Adipocyte (in vitro differentiated cells): ENCODE measurements at places on chromosomes 6 and 20.

DNA sequence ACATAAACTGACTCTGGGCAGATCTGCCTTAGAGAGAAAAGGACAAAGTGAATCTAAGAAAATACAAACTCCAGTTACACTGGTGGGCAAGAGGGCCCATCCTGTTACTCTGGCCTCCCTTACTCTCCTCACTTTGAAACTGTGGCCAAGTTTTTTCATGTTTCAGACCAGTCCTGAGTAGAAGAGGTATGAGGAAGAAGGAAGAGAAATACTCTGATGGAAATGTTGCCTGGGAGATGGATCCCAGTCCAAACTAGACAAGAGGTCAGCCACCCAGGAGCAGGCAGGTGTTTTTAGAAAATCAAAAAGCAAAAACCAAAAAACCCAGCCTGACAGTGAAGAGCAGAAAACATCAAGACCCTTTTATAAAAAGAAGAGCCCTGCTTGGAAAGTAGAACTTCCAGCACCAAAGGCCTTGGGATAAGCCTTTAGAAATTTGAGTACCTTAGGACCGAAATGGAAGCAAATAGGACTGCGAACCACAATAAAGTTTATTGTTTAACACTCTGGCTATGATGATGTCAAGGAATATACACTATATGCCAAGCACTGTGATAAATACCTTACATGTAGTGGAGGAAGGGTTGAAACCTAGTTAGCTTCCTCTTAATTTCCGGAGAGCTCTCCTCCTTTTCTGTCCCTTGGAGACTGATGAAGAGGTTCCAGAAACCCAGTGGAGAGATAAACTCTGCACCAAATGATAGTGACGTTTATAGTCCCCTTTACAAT is 123.1 kb downstream of the KLHL32 start:
- DNase-seq, result no peak

- DNase-seq, result peak; percentile 40
Measured at GRCh38 chr6:121884091-121884490, 448.6 kb downstream of the GJA1 start.

GRCh38 chr6:130359736-130360135 is 6.1 kb upstream of the TMEM200A start:
- DNase-seq, result no peak

DNA sequence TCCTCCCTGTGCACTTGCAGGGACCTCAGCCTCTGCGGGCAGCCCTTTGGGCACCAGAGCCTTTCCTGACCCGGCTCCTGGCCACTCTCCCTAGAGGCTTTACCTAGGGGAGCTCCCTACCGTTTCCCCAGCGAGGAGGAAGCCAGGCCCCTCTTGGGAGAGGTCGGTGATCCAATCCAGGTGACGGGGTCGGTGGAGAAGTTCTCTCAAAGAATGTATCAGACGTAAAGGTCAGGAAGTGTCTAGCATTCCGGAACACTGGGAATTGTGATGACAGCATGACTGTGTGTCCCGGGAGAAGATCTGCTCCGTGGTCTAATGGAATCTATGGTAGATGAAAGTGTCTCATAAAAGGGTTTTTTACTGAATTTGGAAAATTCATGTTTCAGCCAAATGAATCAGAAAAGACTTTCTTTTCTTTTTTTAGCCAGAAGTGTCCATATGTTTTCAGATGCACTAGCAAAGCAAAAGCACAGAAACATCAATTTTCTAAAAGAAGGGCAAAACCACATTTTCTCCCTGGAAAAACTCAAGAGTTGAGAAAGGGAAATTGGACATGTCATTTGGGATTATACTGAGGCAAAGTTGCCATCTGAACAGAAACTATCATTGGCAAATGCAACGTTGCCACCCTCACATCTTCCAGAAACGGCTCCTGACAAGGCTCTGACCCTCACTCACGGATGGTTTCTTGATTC is 289.4 kb downstream of the THBS2 start:
- peak; percentile 81 for DNase-seq

DNA sequence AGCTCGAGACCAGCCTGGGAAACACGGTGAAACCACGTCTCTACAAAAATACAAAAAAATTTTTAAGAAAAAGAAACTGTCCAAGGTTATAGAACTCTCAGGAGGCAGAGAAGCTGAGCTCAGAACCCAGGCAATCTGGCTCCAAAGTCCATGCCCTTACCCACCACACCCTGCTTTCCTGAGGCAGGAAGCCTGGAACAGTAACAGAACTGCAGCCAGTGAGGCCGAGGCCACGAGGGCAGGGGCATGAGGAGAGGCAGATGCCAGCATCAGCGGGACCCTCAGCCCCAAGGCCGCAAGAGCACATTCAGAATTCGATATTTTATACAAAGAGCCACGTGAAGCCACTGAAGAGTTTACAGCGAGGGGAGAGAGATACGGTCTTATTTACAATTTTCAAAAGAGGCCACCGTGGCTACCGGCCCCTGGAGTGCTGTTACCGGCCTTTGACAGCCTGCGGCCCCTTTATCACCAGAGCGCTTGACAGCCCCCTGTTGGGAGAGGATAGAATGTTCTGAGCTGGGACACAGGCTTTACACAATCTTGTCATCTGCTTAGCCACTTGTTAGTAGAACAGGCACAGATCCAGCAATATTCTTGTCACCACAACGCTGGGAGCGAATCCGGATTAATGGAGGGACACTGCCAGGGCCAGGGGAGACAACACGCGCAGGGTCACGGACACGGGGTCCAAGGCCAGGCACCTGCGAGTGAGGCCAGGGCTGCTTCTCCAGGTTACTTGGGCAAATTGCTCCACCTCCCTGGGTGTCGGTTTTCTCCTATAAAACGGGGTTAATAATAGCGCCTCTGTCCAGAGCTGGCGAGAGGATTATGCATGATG is 5.6 kb downstream of the SPATA2 start:
- no peak for DNase-seq

DNA sequence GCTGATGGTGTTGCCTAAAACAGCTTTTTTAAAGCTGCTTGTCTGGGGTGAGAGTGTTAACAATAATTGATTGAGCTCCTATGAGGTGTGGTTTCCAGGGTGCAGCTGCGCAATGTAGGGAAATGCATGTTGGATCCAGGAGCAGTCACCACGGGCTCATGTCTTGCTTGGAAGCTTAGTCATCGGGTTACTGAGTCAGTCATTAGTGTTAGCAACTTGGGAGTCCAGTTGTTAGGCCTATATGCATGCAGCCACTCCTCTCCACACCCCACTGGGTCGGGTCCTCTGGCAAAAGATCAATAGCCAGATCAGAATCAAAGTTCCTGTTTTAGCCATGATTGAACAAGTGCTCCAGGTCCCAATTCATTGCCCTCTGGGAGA is 271.7 kb upstream of the CHD6 start:
- DNase-seq, result no peak

- no peak for DNase-seq
Measured at GRCh38 chr6:139448998-139449610, 74.7 kb upstream of the CITED2 start.

DNA sequence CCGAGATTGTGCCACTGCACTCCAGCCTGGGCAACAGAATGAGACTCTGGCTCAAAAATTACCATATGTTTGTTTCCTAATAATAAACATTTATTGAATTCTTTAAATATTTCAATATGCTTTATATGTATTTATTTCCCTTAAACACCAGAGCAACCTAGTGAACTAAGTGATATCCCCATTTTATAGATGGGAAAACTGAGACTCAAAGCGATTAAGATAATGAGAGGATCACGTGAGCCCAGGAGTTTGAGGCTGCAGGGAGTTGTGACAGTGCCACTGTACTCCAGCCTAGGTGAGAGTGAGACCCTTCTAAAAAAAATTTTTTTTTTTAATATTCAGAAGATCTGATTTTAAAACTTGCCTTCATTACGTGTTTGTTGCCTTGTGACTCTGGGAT is 19.4 kb upstream of the CARMIL1 start:
- DNase-seq, result no peak

GRCh38 chr6:165484178-165484889 is 174.9 kb upstream of the C6orf118 start:
- no peak for DNase-seq

DNA sequence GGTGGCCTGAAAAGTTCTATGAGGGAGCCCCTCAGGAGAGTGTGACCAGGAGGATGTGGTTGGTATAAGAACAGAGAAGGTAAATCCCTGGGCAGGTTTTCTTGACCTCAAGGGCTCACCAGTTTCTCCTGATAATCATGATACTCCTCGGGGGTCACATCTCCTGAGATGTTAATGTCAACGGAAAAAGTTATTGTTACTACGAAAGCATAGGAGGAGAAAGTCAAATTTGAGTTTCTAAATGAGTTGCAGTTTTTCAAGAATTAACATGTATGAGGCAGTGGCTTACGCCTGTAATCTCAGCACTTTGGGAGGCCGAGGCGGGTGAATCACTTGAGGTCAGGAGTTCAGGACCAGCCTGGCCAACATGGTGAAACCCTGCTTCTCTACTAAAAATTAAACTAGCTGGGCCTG is 23.4 kb downstream of the MGME1 start:
- DNase-seq, result no peak

- DNase-seq, result peak; percentile 68
Measured at GRCh38 chr6:45608252-45608913, 230.6 kb upstream of the SUPT3H start.

GRCh38 chr20:44287272-44288097 is 23.5 kb downstream of the FITM2 start:
- DNase-seq, result no peak

DNA sequence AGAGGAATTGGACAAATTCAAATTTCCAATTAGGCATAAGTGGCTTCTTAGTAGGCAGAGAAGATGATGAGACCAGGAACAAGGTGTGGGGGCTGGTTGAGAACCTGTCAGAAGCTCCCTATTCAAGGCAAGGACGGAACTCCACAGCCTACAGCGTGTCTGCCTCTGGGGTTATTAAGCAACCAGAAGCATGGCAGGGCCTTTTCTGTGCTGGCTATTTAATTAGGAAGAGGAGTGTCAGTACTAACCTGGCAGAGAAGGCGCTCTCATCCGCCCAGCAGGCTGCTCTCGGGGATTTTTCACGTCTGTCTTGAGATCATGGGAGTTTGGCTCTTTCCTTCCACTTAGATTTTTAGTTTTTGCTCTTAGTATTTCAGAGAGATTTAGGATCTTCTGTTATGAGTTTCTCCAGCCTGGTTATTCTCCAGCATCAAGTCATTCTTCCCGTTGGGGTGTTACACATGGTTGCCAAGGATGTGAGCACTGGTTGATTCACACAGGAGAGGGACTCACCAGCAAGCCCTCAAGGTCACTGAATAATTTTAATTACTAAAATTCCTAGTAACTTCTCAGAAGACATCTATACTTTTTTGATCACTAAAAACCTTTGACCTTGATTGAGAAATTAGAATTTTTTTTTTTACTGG is 23.9 kb downstream of the ADTRP start:
- no peak for DNase-seq

GRCh38 chr6:155418017-155418761 is 37.5 kb downstream of the NOX3 start:
- DNase-seq, result peak; percentile 89

DNA sequence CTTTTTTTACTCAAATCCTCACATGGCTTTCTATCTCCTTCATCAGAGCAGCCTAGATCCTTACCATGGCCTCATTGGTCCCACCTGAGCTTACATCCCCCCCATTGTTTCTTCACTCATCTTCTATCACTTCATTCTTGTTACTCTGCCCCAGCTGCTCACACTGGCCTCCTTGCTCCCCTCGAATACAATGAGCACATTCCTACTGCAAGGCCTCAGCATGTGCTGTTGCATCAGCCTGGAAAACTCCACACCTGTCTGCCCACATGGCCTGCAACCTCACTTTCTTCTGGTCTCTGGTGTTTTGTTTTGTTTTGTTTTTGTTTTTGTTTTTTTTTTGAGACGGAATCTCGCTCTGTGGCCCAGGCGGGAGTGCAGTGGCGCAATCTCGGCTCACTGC is 212.6 kb downstream of the TBX18 start:
- no peak for DNase-seq

DNA sequence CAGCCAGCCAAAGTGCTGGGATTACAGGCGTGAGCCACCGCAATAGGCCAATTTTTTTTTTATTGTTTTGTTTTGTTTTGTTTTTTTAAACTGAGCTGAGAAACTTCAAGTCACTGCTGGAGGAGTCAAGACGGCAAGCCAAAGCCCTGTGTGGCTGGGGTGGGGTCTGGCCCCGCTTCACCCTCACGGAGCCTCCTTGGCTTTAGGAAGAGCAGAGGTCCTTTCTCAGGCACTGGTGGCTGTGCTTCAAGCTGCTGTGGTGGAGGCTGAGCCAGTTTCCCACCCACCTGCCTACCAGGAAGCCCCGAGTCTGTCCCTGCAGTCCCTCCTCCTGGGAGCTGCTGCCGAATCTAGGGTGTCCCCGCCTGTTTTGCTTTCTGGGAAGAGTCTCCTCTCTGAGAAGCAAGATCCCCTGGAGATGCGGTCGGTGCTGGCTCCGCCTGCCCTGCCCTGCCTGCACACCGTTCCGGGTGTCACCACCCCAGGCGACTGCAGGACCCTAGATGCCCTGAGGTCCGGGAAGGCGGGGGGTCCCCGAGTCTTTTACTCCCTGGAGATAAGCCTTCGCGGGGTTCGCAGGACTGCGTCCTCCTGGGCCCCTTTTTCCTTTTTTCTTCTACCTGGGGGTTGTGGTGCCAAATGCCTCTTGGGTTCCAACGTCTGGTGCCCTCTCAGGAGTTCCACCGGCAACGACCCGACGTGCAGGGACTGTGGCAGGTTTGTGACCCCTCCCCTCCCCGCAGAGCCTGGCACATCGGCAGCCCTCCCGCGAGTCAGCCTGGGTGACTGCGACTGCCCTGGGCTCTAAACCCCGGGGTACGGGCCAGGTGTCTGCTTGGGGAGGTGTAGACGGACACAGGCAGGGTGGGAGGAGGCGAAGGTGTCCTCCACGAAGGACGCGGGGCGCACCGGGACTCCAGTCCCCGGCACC is 100.7 kb downstream of the TAF4 start:
- DNase-seq, result no peak

DNA sequence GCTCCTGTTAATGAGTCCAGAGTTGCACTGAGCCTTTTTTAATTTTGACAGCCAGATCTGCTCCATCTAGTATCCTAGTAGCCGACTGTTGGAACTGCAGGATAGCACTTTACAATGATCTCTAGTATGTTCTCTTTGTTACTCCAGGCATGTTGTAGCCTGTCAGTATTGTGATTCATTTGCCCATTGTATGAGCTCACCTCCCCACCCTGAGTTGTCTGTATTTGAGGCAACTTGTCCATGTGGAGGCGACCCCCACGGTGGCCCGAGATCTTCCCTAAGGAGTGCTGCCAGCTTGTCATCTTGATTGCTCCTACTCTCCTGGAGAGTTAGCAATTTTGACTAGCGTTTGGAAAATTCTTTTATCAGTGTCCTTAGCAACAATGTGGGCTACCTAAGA is 67.2 kb downstream of the DHX35 start:
- DNase-seq, result no peak

GRCh38 chr6:24982231-24982630 is 46.5 kb upstream of the RIPOR2 start:
- DNase-seq, result peak; percentile 39

GRCh38 chr6:105890521-105891244 is 195.5 kb upstream of the PRDM1 start:
- no peak for DNase-seq
